CD8-positive, alpha-beta memory T cell (primary cell): ENCODE measurements at places on chromosomes 4 and X.
A peak's percentile ranks its signal among the peaks of the same experiment; 100 is the strongest.

DNA sequence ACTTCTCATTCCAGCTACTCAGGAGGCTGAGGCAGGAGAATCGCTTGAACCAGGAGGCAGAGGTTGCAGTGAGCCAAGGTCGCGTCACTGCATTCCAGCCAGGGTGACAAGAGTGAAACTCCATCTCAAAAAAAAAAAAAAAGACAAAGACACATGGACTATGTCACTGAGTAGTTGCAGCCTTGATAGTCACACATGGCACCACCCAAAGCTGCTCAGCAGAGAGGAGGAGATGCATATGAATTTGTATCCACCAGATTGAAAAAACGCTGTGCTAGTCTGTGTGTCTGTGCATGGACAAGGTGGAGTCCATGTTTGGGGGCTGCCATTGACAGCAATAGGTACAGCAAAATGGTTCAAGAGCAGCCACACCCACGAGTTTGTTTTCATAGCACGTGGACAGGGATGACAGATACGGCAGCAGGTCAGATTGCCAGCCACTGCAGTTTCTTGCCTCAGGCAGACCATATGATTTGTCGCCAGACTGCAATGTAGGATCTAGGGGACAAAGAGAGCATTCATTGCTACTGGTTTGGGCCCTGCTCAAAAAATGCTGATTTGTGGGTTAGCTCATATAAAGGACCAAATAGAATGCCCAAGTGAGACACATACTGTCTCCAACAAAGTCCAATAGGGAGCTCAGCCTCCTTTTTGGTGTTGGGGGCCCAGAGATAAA lies 89.9 kb downstream of the CEP135 start:
- no peak for DNase-seq

- no peak for DNase-seq
These were observed 211.5 kb upstream of the MID1 start for GRCh38 chrX:10831716-10832502.

- no peak for DNase-seq
These were observed 28.5 kb upstream of the MANBA start for GRCh38 chr4:102789317-102789717.

DNA sequence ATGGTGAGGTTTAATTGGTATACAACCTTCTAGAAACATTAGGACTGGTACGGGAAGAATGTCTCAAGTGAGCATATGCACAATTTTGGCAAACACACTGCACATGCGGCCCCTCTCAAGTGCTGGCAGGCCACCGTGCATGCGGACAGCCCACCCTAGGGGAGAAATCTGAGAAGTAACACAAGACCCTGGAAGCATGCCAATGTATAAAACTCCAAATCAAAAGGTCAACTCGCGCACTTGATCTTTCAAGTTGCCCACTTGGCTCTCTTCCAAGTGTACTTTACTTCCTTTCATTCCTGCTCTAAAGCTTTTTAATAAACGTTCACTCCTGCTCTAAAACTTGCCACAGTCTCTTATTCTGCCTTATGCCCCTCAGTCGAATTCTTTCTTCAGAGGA lies 488.3 kb downstream of the CFAP47 start:
- no peak for DNase-seq

GRCh38 chrX:114583646-114584374 lies at the start of gene HTR2C:
TSS of gene HTR2C (plus strand) at chrX:114584086. CDS start at chrX:114726937, 142,851 bp downstream.
- no peak for DNase-seq

DNA sequence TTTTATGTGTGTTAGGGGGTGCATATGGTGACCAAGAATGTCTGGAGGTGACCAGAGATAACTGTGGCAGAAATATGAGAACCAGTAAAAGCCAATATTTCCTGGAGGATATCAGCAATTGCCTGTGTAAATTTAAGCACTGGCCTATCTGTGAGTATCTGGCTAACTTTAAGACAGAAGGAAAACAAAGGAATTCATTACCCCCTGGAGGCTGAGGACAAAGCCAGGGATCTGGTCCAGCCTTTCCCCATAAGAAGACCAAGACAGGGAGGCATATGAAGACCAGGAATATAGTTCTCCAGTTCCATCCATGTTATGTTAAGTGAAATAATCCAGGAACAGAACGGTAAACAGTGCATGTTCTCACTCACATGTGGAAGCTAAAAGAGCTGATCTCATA lies 49.2 kb downstream of the MFAP3L start:
- DNase-seq, result no peak

GRCh38 chr4:107492566-107492965 lies 227.5 kb downstream of the PAPSS1 start:
- DNase-seq, result no peak

DNA sequence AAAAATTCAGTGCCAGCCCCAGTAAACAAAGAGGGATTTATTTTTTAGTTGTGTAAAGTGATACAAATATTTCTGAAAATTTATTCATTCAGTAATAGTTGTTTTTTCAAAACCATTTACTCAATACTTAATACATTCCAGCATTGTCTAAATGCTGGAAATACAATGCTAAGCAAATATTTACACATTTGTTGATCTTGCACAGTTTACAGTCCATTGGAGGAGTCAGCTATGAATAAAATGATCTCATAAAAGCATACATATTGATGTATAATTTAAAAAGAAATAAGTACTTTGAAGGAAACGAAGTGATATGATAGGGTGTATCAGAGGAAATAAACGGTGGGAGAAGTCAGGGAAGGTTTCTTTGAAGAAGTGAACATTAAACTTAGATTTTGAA lies 1942.1 kb upstream of the ADGRL3 start:
- no peak for DNase-seq

DNA sequence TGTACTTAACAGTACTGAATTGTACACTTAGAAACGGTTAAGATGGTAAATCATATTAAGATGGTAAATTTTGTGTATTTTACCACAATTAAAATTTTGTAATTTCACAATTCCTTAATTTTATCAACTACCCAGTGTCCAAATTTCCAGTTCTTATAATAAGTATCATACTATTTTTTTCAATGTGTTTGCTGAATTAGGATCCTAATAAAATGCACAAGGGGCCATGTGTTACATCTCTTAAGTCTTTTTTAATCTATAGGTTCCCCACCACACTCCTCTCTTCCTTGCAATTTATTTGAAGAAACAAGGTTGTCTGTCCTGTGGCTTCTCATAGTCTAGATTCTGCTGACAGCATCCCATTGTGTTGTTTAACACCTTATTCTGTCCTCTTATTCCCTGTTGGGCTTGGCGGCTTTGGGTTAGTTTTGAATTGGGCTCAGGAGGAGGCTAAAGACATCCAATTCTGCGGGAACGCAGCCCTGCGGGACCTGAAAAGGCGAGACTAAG lies 533 bp upstream of the SYAP1 start:
- DNase-seq, result no peak

DNA sequence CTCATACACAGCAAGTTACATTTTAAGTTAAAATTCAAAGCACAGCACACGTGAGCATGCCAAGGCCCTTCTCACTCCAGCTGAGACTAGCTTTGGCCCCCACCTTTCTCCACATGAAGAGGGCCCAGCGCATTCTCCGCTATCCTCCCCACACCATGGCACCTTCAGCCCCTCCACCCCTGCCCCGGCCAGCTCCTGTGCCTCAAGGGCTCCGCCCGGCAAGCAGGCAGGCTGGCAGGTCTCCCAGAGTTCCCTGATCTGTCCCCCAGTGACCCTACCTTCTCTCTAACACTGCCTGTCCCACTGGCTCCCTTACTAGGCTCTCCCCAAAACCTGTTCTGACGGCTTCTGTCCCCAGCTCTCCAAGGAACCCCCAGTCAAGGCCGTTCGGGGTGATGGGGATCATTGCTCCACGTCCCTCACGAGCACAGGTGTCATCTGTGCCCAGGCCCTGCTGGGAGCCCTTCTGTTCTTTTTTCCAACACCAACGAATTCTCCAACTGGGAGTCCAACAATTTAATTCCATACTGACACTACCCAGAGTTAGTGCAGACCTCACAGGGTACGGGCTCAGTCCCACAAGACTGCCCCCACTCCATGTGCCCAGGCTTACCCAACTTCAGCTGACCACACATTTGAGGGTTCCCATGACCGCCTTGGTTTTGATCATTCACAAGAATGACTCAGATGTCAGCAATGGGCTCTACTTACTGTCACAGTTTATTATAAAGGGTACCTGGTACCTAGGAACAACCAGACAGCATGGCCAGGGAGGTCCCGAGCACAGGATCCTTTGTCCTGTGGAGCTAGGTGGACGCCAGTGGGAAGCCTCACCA lies 4.2 kb downstream of the LETM1 start:
- DNase-seq, result no peak

- no peak for DNase-seq
These were observed 79.3 kb upstream of the DYNLT3 start for GRCh38 chrX:37926700-37927099.

DNA sequence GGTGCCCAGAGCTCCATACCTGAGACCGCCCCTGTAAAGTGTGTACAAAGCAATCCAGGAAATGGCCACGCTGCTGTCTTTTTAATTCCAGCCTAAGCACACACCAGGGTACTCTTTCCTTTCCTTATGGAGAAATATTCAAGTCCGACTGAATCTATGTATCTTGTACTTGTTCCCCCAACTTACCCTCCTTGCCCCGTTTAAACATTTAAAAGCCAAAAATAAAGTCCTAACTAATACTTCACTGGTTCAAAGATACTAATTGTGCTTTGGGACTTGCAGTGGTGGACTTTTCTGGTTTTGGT lies 731 bp upstream of the AMMECR1 start:
- DNase-seq, result no peak

- no peak for DNase-seq
These were observed at the start of gene TMEM35A for GRCh38 chrX:101078716-101079598. TSS of gene TMEM35A (plus strand) at chrX:101078879. CDS start at chrX:101079003, 124 bp downstream.

DNA sequence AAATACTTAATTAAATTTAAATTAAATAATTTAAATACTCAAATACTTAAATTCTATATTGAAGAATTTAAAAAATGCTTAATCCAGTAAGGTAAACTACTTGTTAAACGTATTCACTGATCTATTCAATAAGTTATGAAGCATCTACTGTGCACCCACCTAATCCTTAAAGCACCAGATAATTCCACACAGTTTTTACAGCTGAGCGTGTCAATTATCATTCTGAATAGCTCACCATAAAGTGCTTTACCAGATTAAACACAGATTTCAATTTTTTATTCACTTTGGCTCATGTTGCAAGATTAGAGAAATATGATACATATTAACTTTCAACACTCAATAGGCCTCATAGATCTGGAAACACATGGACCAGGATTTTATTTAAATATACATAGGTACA lies 79.2 kb upstream of the DDIT4L start:
- no peak for DNase-seq

DNA sequence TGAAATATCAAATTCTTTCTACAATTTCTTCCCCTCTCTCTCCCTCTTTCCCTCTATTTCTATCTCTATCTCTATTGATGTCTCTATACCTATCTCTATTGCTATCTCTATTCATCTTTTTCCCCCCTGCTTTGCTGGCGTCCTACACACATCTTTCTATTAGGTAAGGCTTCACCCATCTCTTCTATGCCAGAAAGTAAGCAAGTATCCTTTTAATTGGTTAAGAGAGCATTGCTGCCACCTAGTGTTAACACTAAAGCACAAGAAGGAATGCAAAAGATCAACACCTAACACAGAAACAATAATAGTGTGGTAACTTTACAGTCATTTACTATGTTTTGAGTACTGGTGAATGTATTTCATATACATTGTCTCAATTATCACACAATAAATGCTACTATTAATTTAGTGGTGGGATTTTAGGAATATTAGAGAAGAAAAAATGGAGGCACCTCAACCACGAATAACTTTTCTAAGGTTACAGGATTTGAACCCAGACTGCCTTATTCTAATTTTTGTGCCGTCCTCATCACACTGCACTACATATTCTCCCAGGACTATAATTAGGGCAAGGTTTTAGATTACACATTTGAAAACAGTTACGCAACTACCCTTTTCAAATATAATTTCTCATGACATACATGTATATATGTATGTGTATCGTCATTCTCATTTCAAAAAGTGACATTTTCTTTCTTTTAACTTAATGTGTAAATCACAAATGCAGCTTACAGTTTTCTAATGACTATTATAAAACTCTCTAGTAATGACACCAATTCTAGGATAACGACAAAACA lies 3.7 kb upstream of the C4orf36 start:
- peak; percentile 25 for DNase-seq

DNA sequence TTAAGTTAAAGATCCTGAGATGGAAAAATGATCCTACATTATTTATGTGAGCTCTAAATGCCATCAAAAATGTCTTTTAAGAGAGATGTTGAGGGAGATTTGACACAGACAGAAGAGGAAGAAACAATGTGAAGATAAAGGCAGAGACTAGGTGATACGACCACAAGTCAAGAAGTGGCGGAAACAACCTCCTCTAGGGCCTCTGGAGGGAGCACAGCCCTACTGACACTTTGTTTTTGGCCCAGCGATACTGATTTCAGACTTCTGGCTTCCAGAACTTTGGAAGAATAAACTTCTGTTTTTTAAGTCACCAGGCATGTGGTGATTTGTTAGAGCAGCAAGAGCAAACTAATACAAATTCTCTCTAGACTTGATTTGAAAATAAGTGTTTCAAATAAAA lies 1216.1 kb downstream of the FSTL5 start:
- no peak for DNase-seq

DNA sequence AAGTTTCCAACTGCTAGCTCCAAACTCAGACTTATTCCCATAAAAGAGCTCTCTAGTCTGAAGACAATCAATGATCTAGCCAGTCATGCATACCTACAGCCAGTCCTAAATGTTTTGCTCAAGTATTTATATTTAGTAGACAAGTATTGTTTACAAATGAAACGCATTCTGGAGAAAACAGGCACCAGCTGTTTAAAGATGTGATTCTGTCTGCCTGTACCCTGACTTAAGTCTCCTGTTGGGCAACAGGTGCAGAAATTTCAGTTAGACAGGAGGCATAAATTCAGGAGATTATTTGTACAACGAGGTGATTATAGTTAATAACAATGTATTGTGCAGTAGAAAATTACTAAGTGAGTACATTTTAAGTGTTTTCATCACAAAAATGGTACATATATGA lies 28.9 kb downstream of the LNX1 start:
- DNase-seq, result no peak

- DNase-seq, result no peak
These were observed 303.9 kb upstream of the GATB start for GRCh38 chr4:152064753-152065152.

DNA sequence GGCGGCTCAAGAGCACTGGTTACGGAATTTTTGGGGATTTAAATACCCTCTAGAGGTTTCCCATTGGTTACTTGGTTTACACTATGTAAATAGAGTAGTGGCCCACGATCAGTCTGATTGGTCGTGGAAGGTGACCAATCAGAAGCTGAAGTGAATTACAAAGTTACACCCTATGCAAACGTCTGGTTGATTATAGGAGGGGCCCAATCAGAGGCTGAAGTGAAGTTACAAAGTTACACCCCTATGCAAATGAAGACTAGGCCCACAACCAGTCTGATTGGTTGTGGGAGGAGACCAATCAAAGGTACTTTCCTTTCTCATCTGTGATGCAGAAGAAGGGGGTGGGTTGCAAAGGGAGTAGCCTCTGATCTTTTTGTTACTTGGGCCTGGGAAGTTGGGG lies 45.1 kb upstream of the HSD17B10 start:
- DNase-seq, result no peak

DNA sequence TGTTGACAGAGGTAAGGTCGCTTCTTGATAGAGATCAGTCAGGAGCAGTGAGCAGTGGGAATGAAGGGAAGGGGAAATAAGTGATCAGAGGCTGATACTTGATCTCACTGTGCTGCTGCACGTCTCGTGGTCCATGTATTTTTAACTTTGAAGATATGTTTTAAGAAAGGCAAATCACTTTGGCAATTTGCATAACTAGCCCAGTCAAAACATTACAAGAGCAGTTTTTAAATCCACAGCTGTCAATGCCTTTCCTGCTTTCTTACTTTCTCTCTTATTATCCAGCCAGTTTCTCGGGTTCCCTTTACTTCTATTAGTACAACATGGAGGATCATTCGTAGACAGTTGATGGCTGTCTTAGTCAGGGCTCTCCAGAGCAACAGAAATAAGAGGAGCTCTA lies 472.8 kb downstream of the TMA16 start:
- no peak for DNase-seq
